ENCODE measurements at places on chromosomes 11 and 22.

DNA sequence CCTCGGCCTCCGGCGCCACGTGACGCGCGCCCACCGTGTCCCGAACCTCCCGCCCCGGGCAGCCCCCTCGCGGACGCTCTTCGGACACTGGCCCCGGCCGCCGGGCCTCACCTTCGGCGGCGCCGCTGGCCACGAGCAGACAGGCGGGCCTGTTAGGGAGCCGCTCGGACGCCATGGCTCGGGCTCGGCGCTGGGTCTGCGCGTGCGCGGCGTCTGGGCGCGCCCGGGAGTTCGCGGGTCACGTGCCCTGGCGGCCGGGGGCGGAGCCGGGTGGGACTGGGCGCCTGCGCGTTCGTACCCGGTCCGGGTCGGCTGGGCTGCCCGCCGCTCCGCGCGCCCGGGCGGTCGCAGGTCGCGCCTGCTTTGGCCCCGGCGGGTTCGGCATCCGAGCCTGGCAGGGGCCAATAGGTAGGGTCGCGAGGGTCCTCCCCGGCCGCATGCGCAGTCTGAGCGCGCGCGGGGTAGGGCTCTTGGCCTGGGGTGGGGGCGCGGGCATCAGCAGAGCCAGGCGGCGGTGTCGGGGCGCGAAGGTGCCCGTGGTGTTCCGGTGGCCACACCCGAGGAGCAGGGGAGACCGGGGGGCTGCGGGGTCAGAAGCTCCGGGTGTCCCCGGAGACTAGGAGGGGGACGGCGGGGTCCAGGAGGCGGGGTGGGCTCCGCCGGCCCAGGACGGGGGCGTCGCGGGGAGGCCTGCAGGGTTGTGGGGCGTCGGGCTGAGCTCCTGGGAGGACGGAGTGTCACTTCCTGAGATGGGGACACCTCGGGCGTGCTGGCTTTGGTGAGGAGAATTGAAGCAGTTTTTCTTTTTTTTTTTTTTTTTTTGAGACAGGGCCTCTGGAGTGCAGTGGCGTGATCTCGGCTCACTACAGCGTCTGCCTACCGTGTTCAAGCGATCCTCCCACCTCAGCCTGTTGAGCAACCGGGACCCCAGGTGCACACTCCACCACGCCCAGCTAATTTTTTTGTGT, at the start of gene GATD1:
TSS of gene GATD1 (minus strand) at position 200 of the 968 bp plus-strand sequence. CDS start at position 175, 25 bp downstream.
- peak; percentile 94 for DNase-seq

DNA sequence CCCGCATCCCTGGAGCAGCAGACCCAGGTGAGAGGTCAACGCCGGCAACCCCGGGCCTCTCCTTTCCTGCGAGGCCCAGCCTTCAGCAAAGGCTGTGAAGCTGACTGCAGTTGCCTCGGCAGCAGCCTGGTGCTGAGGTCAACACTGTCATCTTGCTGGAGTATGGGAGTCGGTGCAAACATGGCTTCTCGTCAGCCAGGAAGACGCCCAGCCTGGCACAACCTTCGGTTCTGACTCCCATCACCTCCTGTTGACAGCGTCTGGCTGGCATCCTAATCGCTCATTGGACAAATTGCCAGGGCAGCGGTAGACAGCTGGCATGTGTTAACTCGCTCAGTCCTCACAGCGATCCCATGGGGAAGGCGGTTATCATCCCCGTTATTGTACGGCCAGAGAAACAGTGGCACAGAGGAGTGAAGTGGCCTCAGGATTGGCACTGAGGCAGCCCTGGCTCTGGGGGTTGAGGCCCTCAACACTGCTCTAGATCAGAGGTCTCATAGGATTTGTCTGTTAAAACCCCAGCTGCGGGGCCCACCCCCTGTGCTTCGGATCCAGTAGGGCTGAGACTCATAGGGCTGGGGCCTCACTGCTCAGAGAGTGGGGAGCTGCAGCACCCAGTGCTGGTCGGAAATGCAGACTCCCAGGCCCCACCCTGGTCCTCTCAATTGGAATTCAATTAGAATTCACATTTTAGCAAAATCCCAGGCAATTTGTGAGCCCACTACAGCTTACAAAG, 39.3 kb upstream of the TP53I11 start:
- DNase-seq, result no peak

- no peak for DNase-seq
These were observed 488.1 kb downstream of the NTM start for GRCh38 chr11:131858505-131858904.

DNA sequence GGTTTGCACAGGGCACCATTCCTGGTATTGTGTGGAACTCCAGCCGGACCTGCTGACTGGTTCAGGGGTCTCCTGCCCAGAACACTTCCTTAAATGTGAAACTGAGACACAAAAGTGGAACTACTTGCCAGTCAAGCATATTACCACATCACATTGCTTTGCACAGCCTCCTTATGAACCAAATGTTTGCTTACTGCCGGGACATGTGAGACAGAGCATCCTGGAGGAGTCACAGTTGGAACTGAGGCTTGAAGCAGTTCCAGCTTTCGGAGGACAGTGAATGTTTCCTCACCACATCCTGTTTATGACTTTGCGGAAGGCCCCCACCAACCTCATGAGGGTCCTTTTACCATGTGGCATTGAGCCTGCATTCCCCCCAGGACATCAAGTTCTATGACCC, 105.8 kb upstream of the ARHGAP42 start:
- no peak for DNase-seq

DNA sequence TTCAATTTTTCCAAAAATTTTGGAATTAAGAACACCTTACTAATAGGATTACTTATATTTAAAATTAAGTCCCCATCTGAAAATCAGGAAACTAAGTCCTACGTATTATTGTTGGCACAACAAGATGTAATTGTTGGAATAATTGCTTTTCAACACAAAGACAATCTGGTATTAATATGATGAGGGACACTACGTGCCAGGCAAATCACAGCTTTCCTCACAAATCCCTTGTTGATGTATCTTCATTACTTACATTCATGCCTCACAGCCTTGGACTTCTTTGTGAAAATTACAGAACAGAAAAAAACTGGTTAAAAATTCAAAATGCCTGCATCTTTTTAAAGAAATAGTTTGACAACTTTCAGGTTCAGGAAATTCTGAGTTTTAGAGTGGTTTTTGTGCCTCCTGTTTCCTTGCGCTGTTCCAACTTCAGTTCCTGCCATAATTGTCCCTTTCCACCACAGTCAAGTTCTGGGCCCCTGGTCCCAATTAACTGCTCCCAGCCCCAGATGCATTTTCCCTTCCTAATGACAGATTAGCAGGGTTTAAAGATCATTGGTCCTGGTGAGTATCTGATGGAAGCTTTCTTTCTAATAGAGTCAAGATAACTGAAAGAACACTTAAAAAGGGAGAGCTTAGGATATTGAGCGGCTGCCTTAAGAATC, 23.3 kb upstream of the CCDC34 start:
- no peak for DNase-seq

DNA sequence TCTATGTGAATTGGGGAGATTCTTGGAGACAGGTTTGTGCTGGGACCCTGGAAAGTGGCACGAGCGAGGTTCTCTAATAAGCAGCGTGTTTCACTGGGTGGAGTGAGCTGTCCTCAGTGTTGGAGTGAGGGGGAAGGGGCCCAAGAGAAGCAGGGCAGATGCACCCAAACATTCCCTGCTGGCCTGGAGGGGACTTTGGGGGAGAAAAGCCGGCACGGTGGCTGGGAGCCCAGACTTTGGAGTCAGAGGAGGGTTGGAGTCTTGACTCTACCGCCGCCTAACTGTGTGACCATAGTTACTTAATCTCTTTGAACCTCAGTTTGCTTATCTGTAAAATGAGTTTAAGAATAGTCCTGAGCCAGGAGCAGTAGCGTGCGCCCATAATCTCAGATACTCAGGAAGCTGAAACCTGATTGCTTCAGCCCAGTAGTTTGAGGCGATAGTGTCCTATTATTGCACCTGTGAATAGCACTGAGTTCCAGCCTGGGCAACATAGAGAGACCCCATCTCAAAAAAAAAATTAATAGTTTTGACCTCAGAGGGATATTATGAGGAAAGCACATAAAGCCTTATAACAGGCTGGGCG, 614 bp downstream of the NR1H3 start:
- DNase-seq, result no peak

GRCh38 chr11:114219559-114220349, 76.4 kb upstream of the NNMT start:
- DNase-seq, result no peak

GRCh38 chr11:116601814-116602636, 170.8 kb downstream of the BUD13 start:
- no peak for DNase-seq
